ENCODE measurements at places on chromosomes 3 and 15. TPM values are rescaled to one million over a fixed set of nuclear protein-coding genes. Genes with fewer than 3 reads are reported as not detected.

The ZNF620 gene
- 3.6 TPM for total RNA-seq

The CP gene
- total RNA-seq = under 0.01 TPM

The CHRM5 gene
- total RNA-seq = not detected

The SEMA6D gene
- total RNA-seq = 8.7 TPM

The TNFAIP8L3 gene
- total RNA-seq = 74.1 TPM

The CACNA2D3 gene
- not detected for total RNA-seq

The COL6A5 gene
- not detected for total RNA-seq

The SIDT1 gene
- total RNA-seq = 0.10 TPM

The NAALADL2 gene
- total RNA-seq = 2.9 TPM

The ACTRT3 gene
- 4.9 TPM for total RNA-seq

The XIRP1 gene
- not detected for total RNA-seq

The CLSTN2 gene
- total RNA-seq = under 0.01 TPM

The KCNMB2 gene
- not detected for total RNA-seq

The TMEM42 gene
- total RNA-seq = 5.7 TPM

The CCDC80 gene
- 12.7 TPM for total RNA-seq

The SPESP1 gene
- total RNA-seq = 2.3 TPM

The STRIT1 gene
- total RNA-seq = not detected

The CYP19A1 gene
- not detected for total RNA-seq

The PRSS50 gene
- not detected for total RNA-seq

The TNNC1 gene
- total RNA-seq = not detected

The TICRR gene
- 6.2 TPM for total RNA-seq

The TOPBP1 gene
- 39.2 TPM for total RNA-seq

The MFAP1 gene
- 21.0 TPM for total RNA-seq

The RBPMS2 gene
- not detected for total RNA-seq

The TUBGCP5 gene
- total RNA-seq = 21.2 TPM

The KNL1 gene
- total RNA-seq = 11.8 TPM

The INSYN1 gene
- 0.65 TPM for total RNA-seq

The TF gene
- total RNA-seq = under 0.01 TPM

The PAQR5 gene
- not detected for total RNA-seq

The CPLX3 gene
- total RNA-seq = not detected

The THUMPD3 gene
- 22.2 TPM for total RNA-seq

The LYZL4 gene
- total RNA-seq = not detected

Data from vein endothelial cell (primary cell).